GM12864 (cell line): ENCODE measurements at places on chromosomes 4 and X.

DNA sequence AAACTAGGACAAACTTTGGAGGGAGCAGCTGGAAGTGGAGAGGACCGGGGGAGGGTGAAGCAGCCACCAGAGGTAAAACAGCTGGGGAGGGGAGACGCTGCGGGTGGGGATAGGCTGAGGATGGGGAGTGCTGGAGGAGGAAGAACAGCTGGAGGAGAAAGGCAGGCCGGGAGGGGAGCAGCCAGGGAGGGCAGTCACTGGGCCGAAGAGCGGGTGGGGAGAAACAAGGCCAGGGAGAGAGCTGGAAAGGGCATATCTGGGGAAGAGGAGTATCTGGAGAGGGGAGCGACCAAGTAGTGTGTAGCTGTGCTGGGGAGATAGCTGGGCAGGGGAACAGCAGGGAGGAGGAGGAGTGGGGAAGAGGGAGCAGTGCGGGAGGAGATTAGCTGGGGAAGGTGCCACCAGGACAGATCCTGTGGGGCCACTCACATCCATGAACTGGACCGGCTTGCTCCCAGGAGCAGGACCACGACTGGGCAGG is 2.7 kb downstream of the SLC38A5 start:
- no peak for DNase-seq

GRCh38 chrX:28850955-28851354 is 263.7 kb downstream of the IL1RAPL1 start:
- DNase-seq, result no peak

GRCh38 chrX:70979136-70979762 is 48.4 kb upstream of the SLC7A3 start:
- DNase-seq, result no peak

GRCh38 chr4:62591756-62592155 is 1391.6 kb downstream of the ADGRL3 start:
- DNase-seq, result no peak

DNA sequence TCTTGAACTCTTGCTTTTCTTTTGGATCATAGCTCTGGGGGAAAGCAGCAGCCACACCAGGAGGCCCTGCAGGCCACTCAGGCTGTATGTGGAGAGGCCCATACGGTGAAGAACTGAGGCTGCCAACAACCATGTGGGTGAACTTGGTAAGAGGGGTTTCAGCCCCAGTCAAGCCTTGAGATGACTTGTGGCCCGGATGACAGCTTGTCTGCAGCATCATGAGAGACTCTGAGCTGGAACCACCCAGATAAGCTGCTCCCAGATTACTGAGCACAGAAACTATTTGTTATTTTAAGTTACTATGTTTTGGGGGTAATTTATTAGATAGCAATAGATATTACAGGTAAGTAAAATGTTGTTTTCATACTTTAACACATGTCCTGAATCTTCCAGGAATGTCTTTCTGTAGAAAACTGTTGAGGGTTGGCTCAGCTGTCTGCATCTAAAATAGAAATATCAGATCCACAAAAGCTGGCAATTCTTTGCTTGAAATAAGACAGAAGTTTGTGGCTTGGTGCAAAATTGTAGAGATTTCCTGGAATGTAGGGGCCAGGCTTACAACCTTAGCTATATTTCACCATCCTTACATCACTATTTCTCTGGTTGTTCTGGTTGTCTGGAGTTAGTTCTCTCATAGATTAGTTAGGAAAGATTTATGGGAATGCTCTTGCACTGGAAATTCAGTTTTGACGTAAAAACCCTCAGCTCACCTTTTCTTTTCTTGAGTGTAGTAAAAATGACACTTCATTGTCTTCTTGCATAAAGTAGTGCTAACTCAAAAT is 272.1 kb downstream of the RAPGEF2 start:
- no peak for DNase-seq

GRCh38 chr4:36010397-36010929 is 233.9 kb downstream of the ARAP2 start:
- no peak for DNase-seq
